ENCODE measurements at places on chromosomes 1 and 21. TPM values are rescaled to one million over a fixed set of nuclear protein-coding genes. Genes with fewer than 3 reads are reported as not detected.

The KCNN3 gene
- 1.0 TPM for total RNA-seq

DNA sequence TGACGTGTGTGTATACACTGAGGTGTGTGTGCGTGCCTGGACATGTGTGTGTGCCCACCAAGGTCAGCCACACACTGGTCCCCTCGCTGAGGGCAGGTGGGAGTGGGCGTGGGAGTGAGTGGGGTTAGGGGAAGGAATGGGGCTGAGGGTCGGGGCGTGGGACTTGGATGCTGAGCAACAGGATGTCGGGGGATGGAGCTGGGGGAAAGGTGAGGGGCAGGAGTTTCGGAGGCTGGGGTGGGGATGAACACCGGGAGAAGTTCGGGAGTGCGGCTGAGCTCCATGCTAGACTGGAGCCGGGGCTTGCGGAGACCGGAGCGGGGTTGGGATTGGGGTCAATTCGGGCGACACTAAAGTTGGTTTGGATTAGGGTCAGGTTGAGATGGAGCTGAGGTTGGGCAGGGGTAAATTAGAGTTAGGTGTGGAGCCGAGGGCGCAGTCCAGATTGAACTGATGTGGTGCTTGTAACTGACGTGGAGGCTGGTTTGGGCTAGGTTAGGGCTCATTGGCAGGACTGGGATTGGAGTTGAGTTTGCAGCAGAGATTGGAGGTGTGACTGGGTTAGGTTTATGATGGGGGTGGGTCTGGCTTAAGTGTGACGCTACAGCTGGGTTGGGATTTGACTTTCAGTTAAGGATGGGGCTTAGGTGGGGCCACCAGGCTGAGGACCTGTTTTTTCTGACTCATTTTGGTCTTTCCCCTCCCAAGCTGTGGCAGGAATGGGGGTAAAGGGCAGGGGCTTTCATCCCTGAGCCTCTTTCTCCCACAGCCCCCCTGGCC, 3.3 kb upstream of the GUCA2A start:
- DNase-seq: no peak

DNA sequence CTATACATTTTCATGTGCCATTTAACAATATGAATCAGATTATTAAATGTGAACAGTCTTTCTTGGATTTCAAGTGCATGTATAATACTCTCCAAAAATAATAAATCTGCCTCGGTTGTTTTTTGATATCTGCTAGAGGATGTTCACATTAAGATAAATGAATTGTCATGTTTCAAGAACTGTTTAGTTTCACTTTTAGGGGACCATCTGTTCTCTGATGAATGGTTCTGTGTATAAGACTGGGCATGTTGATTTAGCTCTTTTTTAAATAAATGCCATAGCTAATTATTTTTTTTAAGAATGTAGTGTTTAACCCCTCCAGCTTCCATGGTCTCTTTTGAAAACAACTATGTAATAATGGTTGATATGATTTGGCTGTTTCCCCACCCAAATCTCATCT, 1245.1 kb upstream of the ADGRL4 start:
- no peak for DNase-seq

The DNAH14 gene
- 5.8 TPM for total RNA-seq

DNA sequence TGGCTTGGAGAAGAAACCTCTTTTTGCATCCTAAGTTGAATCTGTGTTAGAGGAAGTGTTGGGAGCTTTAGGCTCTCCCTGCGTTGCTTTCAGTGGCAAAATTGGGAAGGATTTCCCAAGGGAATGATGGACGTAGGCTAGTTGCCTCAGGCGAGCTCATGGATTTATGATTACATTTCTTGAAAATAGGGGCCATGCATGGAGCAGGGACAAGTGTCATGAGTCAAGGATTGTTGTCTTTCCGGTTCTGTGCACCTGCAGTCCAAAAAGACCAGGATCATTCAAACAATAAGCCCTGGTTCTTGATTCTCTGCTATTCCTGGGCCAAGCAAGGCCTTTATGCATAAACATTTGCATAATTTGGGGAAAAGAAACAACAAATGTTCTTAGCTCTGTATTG, 7.1 kb downstream of the MAN1C1 start:
- no peak for DNase-seq

The ALDH4A1 gene
- total RNA-seq: 53.0 TPM

DNA sequence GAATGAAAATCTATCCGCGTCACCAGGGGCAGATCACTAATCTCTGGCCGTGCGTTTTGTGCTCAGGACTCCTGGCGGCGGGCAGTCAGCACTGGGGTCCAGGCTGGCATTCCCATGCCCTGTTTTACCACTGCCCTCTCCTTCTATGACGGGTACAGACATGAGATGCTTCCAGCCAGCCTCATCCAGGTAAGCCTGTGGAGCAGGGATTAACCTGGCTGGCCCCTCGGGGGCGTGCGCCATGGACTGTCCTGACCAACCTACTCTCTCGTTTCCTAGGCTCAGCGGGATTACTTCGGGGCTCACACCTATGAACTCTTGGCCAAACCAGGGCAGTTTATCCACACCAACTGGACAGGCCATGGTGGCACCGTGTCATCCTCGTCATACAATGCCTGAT, 10.9 kb upstream of the CENPS start:
- no peak for DNase-seq
